ENCODE measurements at places on chromosomes 4 and X.

GRCh38 chr4:27916452-27917184, 1056.0 kb downstream of the STIM2 start:
- peak; percentile 36 for DNase-seq

DNA sequence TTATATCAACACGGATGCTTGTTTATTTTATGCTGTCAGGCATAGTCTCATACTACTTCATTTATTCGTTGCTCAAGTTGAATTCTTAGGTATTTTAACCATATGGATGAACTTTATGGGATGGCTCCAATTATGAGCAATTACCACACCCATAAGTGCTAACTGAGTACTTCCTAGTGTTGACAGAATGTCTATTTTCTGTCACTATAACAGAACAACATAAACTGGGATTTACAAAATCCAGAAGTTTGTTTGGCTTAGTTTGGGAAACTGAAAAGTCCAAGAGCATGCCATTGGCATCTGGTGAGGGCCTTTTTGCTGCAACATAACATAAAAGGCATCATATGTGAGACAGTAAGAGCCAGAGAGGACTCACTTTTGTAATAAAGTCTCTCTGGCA, 21.0 kb downstream of the SULT1E1 start:
- no peak for DNase-seq

- DNase-seq: no peak
Measured at GRCh38 chrX:39905946-39906345, 191.8 kb downstream of the BCOR start.

DNA sequence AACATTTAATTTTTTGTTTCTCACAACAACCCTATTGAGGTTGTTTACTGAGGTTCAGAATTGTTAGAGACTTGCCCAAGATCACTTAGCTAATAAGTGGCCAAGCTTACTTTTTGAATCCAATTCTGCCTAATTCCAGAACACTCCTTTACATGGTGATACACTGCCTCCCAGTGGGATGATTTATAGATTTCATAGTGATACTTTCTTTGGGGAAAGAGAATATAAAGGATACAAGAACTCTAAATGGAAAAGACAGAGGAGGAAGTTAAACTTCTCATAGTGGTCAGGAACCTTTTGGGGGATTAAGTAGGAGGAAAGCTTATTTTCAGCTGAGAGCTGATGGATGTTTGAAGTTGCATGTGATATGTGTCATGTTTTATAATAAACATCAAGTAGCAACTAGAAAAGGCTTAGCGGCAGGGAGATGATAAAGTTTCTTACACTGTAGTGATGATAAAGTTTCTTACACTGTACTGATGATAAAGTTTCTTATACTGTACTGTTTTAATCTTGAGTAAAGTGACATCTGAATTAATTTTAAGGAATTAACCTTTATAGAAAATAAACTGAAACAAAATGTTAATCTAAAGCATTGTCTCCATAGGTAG, 15.3 kb downstream of the STAG2 start:
- no peak for DNase-seq

DNA sequence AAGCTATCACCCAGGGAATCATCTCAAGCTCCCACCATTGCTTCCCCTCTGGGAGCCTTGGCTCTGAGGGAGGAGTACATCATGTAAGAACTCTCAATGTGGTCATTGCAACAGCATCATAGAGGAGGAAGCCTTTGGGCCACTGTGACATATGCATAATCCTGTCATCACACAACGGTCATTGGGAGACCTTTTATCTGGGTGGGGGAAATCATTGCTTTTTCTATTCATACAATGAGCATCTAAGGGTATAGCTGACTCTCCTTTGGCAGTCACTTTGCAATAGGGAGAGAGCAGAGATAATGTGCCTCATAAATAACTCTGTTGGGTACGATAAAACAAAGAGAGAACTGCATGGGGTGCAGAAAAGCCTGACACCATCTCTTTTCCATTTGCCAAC, 155.2 kb upstream of the KCNIP4 start:
- no peak for DNase-seq

GRCh38 chr4:123588631-123589241, 192.1 kb downstream of the SPRY1 start:
- no peak for DNase-seq

DNA sequence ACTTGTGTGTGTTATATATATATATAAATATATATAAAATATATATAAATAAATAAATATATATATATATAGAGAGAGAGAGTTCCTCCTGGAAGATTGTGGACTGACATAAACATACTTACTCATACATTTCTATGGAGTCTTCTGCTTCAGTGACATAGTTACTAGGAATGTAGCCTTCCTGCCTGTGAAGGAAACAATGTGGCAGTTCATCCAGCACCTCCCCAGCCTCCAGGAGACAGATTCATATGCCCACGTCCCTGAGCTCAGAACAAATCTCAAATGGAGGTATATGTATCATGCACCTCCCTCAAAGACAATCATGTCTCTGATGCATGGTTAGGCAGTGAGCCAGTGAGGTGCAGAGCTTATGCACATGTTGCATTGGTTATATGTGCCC, 11.4 kb upstream of the TIMM8A start:
- no peak for DNase-seq

- DNase-seq: no peak
Measured at GRCh38 chr4:138761638-138762220, 253.9 kb upstream of the NOCT start.

DNA sequence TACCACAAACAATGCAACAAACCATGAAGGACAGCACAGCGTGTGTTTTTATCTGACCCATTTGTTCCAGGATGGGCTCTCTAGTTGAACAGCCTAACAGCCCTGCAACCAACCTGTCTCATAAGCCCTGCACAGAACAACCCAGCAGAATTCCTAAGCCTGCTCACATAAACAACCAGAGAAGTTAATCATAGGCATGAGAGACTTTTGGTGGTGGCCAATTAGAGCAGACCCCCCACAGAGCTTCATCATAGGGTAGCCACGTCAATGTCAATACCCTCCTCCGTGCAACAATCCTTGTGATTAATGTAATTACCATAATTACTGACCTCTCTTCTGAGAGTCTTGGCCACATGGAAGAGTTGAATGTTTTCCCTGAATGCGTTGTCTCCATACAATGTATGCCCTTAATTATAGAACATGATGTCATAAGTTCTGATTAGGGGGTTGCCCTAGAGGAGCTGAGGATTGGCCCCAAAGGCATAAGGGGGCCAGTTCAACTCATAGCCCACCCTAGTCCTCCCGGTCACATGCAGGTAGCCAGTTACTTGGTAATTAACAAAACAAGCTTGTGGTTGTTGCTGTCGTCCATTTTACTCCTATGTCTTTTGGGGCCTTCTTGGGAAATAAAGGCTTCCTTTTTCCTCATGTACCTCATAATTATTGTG, 92.7 kb downstream of the SYNPO2 start:
- DNase-seq: peak; percentile 23

GRCh38 chrX:65894133-65894532, 145.7 kb downstream of the VSIG4 start:
- no peak for DNase-seq

DNA sequence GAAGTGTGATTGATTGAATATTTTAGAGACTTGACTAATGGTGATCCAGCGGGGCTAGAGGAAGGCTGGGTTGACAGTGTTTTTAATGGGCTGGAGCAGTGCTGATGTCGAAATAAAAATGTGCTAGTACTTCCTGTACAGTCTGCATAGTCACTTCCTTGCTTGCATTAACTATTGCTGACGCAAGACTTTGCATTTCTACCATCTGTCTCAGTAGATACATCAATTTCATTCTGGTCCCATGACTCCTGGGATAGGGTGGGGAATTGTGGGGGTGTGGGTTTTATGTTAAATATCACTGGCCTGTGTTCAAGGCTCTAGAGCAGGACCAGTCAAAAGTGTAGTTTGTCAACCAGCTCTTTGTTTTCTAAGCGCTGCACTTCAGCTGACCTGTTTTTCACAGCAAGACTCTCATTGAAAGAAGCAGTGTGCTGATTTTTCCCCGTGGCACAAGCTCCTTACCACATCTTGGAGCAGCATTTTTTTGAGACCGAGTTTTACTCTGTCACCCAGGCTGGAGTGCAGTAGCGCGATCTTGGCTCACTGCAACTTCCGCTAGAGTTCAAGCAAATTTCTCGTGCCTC, 35.2 kb upstream of the PHEX start:
- DNase-seq: no peak

GRCh38 chr4:143486314-143486713, 27.2 kb upstream of the SMARCA5 start:
- no peak for DNase-seq

GRCh38 chrX:31266203-31267076, 194.6 kb upstream of the FTHL17 start:
- DNase-seq: peak; percentile 30

- no peak for DNase-seq
Measured at GRCh38 chrX:119899125-119899524, 3.4 kb downstream of the AKAP14 start.

DNA sequence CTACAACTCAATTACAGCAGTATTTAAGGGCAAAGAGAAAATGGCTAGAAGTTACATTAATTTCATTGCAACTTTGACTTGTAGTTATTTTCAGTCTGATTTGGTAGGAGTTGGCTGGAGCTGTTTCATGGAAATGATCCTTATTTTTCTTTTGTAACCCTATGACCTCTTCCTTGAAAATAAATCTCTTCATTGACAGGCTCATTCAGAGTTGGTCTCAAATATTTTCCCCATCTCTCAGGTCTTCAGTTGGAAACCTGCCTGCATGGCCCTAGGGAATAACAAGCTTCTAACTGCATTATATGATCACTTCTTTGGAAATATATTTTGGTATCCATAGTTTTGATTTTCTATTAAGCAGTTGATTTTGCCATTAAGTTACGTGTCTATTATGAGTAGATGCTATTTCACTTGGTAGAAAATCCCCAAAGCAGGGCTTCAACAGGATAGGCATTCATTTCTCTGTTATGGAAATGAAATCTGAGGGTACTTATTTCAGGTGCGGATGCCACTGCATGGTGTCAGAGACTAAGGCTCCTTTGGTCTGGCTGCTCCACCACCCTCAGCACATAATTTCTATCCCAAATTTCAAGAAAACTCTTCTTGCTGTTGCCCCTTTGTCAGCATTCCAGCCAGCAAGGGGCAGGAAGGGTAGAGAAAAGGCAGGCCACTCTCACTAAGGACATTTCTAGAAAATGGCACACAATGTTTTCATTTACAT, 502.5 kb downstream of the SPRY1 start:
- DNase-seq: no peak

DNA sequence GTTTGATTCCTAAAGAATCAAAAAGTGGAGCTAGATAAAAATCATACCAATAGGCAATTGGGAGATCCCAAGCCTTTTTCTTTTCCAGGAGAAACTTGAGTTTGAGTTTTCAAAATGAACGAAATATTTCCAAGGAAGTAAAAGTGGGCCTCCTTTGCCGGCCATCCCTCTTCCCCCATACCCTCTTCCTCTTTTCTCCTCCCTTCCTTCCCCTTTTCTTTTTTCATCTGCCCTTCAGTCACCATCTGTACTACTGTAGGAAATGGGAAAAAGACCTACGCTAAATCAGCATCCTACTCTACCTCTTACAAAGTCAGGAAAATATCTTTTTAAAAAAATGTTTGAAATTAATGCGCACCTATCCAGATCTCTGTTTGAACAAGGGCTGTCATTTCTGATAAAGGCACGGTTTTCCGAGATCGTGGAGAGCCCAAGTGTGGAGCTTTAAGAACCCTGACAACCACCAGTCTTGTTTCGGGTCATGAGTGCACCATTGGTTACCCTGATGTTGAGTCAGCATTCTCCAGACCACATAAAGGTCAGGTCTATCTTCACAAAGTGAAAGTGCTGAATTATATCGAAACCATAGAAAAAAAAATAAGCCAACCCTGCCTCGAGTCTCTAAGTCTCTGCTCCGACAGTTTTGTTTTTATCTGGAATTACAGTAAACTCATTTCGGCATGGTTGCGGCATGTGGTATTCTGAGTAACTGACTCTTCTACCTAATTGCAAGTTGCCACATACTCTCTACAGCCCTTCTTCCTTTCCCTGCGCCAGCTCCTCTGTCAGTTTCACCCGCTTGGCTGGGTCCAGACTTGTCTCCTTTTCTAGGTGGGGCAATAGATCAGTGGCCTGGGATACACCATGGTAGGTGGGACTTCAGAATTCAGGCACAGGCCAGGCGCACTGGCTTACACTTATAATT, 140.2 kb upstream of the KLF3 start:
- no peak for DNase-seq

DNA sequence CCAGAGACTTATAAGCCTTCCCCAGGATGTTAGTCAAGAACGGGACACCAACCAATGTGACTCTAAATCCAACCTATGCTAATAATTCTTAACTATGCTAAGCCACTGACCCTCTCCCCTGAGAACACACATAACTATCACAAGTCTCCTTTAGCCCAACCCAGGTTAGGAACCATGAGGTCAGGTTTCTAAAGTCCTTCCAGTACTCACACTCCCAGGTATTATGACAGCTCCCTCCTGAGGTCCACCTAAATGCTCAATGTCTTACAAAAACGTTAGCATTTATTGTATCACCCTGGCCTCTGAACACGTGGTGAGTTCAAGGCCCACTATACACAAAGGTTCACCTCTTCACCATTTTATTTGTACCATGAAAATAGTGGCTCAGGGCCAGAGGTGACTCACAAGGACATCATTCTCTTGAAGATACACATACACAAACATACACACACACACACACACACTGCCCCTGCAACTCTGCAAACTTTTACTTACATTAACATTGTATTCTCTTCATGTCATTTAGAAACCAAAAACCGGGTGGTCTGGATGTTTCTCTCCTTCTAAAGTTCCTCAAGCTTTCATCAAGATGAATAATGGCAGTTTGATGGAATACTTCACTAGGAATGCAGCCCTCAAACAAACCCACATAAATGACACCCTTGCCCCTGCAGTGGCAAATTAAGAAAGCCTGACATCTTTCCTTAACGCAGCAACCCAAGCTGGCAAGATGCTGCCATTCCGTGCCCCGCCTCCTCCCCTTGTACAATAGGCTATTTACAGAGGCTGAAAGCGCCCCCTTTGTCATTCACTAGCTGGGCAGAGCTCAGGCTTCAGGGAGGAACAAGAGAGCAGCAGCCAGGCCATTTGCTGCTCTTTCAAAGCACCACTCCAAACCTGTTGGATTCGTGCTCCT, 17.7 kb downstream of the ACSL1 start:
- peak; percentile 77 for DNase-seq

- DNase-seq: peak; percentile 41
Measured at GRCh38 chr4:41750626-41751448, 2.3 kb upstream of the PHOX2B start.

DNA sequence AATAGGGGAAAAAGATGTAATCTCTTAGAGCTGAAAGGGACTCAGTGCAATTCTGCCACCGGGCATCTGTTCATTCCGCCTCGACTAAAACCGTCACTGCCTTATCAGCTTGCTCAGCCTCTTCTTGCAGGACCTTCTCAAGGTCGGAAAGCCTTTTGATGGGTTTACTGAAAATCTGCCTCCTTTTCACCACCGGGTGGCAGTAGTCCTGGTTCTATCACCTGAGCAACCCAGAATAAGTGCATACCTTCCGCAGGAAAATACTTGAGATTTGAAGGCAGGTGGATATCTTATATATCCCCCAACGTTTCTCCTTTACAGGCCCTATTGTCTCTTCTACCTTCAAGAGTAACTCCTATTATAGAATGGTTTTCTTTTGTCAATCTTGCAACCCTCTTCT, 103.4 kb upstream of the PAK3 start:
- DNase-seq: peak; percentile 3

Measured in neuronal stem cell (in vitro differentiated cells).